ENCODE measurements at places on chromosomes 7 and 10.

GRCh38 chr7:29480451-29480850 lies 83.2 kb upstream of the PRR15 start:
- no peak for DNase-seq

DNA sequence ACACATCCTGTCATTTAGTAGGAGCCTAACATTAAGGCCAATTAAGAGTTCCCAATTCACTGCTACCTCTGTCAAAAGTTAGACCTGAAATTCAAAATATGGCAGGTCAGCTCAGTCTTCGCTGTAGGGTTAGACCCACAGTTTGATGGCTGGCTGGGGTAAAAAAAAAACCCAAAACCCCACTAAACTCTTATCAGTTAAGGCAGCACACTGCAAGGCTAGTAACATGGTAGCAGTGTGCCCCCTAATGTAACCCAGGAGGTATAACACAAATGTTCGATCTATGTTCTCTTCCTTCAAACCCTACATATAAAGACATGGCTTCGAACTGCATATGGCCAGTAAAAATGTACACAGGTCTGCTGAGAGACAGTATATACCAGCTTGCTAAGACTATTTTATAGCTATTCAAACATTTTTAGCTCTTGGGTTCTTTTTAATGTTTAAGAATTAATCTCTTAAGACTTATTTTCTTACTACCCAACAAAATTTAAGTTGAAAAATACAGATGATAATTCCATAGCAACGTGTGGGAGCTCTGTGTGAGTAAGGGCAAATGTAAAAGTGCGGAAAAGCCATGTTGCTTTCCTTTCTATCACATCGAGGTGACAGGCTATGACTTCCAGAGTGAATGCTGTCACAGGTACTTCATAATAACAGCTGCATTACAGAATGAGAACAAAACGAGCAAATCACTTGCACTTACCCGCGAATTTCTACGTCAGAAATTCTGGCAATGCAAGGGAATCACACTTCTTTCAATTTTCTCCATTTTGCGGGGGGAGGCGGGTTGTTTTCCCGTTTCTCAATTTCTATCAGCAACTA lies 168.4 kb upstream of the IMMP2L start:
- no peak for DNase-seq

DNA sequence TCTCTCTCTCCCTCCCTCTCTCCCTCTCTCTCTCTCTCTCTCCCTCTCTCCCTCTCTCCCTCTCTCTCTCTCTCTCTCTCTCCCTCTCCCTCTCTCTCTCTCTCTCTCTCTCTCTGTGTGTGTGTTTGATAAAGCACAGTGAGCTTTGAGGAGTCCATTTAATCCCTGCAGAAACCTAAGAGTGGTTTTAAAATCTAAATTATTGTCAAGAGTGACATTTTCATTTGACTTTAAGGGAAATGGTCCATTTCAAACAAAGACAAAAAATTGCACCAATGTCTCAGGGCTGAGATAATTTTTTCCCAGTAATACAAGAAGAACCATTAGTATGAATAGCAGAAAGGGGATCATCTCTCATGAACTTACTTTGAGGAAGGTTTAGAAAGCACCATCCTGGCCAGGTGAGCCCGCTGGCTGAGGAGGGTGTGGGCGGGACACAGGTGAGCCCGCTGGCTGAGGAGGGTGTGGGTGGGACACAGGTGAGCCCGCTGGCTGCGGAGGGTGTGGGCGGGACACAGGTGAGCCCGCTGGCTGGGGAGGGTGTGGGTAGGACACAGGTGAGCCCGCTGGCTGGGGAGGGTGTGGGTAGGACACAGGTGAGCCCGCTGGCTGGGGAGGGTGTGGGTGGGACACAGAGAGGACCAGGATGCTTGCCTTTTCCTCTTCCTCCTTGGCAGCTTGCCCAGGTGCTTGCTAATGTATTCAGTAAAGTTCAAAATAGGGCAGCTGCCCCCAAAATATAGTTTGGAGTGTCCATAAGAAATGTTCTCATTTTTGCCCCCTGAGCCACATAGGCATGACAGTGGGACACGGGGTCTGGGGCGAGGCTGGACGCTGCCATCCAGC lies 125.0 kb downstream of the DNAJB6 start:
- DNase-seq: no peak

- no peak for DNase-seq
Observed at GRCh38 chr10:25094590-25094989, 78.2 kb downstream of the THNSL1 start.
